Hepatic stellate cell (primary cell): ENCODE measurements at places on chromosomes 6 and 20.

GRCh38 chr6:20919677-20920385, 385.6 kb downstream of the CDKAL1 start:
- DNase-seq, result no peak

GRCh38 chr6:167590193-167590592, 236.5 kb upstream of the AFDN start:
- no peak for DNase-seq

GRCh38 chr6:11246722-11247121, 14.3 kb upstream of the NEDD9 start:
- DNase-seq, result no peak

DNA sequence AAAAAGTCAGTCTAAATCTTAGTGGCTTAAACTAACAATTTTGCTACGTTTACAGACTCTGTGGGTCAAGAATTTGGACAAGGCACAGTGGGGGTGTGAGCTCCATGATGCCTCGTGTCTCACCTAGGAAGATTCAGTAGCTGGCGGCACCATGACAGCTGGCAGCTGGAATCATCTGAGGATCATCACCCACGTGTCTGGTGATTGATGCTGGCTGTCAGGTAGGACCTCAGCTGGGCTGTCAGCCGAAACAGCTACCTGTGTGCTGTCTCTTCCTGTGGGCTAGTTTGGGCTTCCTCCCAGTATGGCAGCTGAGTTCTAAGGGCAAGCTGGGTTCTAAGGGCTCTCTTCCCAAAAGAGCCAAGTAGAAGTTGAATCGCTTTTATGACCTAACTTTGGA, 26.4 kb upstream of the DLGAP4 start:
- no peak for DNase-seq

GRCh38 chr6:17086469-17086868, 15.4 kb upstream of the STMND1 start:
- DNase-seq, result peak; percentile 75
